ENCODE measurements at places on chromosomes 2 and 18.

GRCh38 chr18:65623676-65624075 lies 127.1 kb upstream of the CDH7 start:
- DNase-seq, result no peak

DNA sequence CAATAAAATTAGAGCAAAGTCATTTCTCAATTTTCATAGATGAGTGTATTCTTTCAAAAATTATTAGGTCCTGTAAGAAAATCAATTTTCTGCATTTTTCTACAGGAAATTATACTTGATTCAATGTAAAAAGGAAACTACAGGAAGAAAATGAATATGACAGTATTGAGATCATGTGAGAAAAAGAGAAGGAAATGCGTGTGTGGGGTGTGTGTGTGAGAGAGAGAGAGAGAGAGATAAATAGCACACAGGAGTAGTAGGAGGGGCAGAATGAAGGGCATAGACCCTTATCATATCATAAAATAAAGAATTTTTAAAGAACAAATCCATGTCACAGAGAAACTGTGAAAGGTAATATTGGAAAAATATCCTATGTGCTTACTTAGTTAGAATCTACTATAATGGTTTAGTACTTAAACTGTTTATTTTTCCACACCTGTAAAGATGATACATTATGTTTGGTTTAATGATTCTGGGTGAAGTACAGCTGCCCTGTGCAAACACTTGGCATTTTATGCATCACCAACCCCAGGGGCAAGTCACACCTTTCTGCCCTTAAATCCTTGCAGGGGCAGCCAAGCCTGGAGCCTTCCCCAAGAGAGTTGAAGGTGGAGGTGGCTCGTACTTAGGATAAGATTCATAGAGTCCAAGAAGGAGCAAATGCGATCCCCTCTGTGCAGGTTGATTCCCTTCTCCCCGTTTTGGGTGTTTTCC lies 276.4 kb downstream of the TGIF1 start:
- no peak for DNase-seq

DNA sequence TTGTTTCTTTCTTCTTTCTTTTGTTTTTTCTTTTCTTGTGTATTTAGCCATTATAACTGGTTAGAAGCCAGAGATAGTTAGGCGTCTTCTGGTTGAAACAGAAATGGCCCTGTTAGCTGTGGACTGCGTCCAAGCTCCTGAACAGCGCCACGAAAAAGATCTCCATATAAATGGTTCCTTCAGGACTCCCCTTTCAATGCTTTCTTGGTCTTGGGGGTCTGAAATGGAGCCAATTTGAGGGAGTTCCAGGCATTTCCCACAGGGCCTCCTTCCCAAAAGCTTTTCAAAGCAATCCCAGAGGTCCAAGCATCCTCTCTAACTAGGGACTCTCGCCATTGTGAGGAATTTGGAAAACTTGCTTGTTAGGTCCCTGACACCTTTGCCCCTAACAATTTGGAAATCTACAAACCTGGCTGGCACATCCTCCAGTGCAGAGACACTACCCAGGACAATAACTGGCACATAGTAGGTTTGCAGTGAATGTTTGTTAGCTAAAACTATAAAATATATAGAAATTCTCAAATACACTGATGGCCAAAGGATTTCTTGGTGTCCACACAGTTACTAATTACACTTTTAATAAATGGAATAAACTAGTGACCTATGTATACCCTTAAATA lies 80.1 kb downstream of the MYCN start:
- DNase-seq, result no peak

DNA sequence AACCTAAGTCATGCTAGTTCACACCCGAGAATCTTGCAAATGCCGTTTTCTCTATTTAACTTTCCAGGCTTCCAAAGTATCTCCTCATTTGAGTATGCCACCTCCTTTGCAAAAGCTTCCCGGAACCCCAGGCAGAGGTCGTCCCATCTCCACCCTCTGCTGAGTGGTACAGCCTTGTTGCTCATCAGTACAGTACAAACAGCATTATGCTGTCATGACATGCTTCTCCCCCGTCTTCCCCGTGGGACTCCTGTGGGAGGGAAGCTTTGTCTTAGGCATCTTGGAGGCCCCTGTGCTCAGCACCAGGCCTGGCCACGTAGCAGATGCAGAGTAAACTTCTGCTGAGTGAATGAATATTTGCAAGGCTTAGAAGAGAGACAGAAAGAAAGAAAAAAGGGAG lies 102.7 kb downstream of the CDCA7 start:
- no peak for DNase-seq

- DNase-seq, result no peak
Observed at GRCh38 chr2:112646102-112646719, 472 bp downstream of the SLC20A1 start.

GRCh38 chr2:148667113-148667836 lies 22.7 kb downstream of the EPC2 start:
- no peak for DNase-seq

GRCh38 chr2:27596627-27597026 lies 13.8 kb downstream of the ZNF512 start:
- no peak for DNase-seq

DNA sequence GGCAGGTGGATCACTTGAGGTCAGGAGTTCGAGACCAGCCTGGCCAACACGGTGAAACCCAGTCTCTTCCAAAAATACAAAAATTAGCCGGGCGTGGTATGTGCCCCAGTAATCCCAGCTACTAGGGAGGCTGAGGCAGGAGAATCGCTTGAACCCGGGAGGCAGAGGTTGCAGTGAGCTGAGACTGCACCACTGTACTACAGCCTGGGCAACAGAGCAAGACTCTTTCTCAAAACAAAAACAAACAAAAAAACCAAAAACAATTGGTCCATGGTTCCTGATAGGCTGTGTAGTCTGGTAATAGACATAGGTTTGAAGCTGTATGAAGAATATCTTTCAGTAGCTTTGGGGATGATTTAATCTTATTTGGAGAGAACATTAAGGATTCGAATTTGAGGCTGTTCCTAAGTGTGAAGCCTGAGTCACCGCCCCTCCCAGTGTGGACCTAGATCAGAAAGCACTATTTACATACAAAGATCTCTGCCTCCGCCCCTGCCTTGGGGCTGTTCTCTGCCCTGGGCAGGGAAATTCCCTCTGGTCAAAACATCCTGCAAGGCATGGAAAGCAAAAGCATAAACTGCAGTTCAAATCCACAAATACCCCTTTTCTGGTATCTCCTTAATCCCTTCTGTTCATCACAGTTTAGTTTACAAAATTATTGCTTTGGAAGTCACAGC lies 52.8 kb upstream of the PMAIP1 start:
- no peak for DNase-seq

DNA sequence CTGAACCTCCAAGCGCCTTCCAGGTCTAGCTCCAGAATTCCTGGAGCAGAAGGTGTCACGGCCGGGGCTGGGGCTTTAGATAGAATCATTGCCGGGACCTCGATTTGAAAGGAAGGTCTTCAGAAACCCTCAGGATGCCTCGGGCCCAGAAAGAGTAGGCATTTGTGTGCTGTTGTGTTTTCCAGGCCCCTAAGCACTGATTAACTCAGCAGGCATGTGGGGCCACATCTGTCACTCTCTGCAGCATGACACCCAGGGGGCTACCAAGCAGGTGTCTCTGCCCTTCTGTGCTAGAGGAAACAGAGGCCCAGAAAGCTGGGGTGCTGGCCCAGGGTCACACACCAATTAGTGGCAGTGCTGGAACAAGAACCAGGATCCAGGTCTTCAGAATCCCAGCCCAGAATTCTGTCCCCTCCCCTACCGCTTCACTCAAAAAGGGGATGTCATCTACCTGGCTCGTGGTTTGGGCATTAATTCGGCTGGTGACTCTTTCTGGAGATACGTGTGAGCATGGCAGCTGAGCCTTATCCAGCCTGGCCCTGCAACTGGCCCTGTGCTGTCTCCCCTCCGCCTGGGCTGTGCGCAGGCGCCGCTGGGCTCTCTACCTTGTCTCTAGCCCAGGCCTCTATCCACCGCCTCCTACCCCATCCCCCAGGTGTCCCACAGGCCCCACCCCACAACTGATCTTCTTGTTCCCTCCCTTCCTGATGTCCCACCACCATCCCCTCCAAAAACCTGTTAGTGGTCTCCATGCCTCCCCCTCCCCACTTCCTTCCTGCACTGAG lies 245.4 kb downstream of the ATAD2B start:
- no peak for DNase-seq

Data from SW480 (cell line).